A172 (cell line): ENCODE measurements at places on chromosomes 5 and 9.
A peak's percentile ranks its signal among the peaks of the same experiment; 100 is the strongest.

DNA sequence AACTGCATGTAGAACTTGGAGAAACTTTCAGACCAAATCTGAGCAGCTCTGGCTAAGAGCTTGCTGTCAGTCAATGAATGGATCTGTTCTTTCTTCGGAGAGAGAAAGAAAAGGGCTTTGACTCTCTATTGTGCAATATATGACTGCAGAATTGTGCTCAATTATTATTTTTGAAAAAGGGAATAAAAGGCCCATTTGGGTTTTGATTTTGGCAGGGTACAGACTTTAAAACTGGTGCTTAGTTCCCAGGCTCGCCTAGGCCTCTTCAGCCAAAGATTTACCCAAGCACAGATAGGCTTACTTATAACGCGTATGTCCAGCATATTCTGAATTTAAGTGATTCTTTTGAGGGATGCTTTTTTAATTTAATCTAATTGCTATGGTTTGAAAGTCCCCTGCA is 59.3 kb downstream of the RETREG1 start:
- DNase-seq: no peak

DNA sequence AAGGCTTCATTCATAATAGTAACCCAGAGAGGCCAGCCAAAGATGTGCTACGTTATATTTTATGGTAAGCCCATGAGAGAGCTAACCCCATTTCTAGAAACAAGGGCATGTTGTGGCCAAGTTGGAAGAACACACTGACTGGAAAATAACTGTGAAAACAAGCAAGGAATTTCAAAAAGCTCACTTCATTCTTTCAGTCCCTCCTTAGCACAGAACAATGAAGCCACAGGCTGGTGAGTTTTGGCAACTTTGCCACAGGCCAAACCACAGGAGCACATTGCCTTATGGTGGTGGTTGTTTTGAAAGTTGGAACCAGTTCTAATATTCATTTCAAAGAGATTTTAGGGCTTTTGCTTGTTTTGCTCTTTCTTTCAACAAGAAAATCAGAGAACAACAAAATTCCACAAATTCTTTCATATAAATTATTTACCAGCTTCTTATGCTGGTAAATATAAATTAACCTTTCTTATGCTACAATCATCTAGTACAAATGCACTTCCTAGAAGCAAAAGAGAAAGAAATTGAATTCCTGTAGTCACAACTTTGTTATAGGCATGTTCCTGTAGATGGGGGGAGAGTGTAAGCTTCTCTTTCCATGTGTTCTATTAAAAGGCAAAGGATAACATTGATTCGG is 225.4 kb upstream of the RFX3 start:
- DNase-seq: peak; percentile 31

- DNase-seq: no peak
These were observed 280.4 kb downstream of the TLE1 start for GRCh38 chr9:81408951-81409350.

GRCh38 chr9:88319936-88320747 is 68.1 kb upstream of the SPIN1 start:
- DNase-seq: peak; percentile 21

DNA sequence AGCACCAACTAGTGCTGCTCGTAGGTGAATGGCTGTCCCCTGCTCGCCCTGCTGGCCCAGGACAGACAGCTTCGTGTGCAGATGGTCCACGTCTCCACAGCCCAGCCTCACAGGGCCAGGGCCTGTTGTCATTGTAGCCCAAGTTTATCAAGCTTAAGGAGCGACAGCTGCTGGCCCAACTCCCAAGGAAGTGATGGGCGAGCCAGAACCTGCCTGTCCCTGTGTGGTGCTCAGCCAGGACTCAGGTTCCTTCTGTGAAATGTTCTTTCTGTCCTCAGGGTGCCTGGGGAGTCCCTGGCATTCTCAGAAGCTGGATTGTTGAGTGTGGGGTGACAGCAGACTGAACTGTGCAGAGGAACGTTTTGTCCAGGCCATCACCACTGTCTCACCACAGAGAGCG is 16.4 kb downstream of the TRIP13 start:
- DNase-seq: no peak
